Activated CD4-positive, alpha-beta T cell treated with anti-CD3 and anti-CD28 coated beads, Interleukin-2, amount 50 U/mL, for 16 hours (primary cell): ENCODE measurements at places on chromosomes 4 and X.

GRCh38 chr4:89737888-89738287 lies 99.1 kb downstream of the SNCA start:
- DNase-seq: no peak

DNA sequence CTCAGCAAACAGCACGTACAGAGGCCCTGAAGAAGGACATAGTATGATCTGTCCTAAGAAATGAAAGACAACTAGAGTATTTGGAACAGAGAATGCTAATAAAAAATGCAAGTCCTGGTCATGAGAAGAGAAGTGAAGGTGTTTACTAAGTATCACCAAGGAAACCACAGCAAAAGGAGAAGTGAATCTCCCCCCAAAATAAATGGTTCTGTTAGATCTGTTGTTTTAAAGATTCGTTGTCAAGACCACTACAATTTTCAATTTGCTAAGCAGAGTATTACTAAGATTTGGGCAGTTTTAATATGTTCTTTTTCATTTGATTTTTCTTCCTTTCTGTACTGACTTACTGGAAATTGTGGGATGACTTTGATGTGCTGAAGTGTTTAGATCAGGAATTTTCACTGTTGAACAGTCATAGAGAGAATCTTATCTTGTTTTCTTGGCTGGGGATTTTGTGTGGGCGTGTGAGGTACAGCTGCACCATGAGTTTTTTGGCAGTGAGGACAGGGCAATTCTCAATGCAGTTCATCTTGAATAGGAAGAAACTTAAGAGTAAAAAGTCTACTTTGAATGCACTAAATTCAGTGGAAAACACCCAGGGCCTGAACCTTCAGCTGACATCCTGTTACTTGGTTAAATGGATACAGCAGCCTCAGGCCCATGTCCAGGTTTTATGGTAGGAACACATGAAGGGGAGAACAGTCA lies 132.2 kb downstream of the STIM2 start:
- DNase-seq: peak; percentile 39

- no peak for DNase-seq
Measured at GRCh38 chrX:39823854-39824253, 273.9 kb downstream of the BCOR start.

DNA sequence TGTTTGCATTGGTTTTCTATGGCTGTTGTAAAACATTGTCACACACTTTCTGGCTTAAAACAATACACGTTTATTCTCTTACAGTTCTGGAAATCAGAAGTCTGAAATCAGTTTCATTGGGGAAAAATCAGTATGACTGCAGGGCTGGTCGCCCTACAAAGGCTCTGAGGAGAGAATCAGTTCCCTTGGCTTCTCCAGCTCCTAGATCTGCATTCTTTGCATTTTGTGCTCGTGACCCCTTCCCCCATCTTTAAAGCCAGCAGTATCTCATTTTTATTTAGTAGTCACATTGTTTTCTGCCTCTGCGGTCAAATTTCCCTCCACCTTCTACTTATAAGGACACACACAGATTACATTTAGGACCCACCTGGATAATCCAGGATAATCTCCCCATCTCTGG lies 849.7 kb upstream of the GRID2 start:
- DNase-seq: no peak

DNA sequence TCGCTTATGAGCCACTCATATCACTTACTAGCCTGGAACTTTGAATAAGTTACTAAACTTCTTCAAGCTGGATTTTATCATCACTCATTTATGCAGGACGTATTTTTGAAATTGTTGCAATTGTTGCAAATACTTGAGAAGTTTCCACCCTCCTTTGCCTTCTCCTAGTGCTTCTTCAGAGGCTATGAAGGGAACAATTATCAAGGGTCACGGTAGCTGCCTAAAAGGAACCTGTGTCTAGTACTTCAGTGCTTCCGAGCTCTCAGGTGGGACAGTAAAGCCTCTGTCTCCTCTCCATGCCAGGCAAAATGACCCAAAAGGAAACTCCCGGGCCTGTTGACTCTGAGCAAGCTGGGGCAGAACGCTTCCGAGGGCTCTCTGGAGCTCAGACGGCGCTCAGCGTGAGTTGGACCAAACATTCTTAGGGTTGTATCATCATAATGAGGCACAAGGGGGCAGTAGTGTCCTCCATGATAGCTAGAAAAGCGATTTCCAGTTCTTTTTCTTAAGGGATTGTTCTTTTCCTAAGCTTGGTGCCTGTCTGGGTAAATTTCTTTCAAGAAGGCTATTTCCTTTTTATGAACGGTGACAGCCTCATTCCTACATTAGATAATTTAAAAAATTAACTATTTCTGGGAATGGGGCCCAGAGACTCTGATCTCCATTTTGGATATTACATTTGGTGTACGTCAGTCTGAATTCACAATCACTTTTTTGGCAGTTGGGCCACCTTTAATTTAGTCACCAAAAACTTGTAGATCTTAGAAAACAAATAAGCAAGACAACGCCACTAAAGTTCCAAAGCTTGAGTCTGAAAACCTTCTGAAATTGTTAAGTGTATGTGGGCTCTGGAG lies 73.1 kb downstream of the PACRGL start:
- DNase-seq: peak; percentile 42

DNA sequence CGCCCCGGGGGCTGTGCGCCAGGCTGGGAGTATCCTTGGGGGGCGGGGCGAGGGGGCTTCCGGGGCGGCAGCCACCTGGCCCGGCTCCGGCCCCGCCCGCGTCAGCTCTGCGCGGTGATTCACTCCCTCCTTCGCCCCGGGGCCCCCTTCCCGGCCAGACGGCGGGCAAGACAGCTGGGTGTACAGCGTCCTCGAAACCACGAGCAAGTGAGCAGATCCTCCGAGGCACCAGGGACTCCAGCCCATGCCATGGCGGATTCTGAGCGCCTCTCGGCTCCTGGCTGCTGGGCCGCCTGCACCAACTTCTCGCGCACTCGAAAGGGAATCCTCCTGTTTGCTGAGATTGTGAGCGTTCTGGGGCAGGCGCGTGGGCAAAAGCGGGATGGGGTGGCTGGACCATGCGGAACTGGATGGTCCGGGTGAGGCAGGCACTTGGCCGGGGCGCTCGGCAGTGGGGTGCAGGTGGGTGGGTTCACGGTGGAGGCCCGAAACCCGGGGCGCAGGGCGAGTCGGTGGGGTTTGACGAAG lies at the start of gene PLP2:
TSS of gene PLP2 (plus strand) at position 147 of the 528 bp plus-strand sequence. CDS start at position 250, 103 bp downstream.
- peak; percentile 76 for DNase-seq

DNA sequence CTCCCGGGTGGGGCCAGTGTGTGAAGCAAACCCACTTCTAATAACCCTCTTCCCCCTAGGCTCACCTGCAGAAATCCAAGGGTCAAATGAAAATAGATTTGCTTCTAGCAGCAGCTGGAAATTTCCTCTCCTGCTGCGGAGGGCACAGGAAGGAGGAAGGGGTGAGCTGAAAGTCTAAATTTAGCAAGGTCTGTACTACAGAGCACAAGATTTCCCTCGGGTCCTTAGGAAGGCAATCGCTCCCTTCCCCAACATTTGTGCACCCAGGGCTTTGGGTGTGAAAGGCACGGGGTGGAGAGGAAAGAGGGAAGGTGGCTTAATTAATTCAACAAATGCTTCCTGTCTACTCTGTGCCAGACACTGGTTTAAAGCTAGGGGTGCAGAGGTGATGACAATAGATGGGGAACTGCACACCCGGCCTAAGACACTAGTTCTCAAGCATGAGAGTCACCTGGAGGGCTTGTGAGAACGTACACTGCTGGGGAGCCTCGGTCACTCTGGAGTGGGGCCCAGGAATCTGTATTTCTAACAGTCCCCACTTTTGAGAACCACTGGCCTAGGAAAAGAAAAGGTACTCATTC lies 204.4 kb downstream of the NSUN7 start:
- DNase-seq: no peak

GRCh38 chr4:2651998-2652397 lies 104.1 kb downstream of the TNIP2 start:
- no peak for DNase-seq

GRCh38 chrX:103017542-103017941 lies 46.4 kb downstream of the BEX1 start:
- DNase-seq: no peak

DNA sequence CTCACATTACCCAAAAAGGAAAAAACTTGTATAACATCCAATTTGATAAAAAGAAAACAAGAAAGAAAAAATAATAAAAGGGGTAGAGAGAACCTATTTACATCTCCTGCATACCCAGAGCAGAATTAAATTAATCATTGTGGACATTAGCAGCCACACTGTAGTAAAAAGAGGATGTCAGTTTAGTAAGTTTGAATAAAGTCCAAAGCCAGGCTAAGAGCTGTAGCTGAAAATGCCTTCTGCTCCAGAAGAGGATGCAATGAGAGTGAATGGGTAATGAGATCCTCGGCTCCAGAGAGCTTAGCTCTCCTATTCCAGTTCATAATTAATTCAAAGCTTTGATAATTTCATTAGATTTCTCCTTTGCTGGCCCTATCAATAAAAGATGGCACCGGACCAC lies 78.2 kb downstream of the SLC10A7 start:
- DNase-seq: no peak

DNA sequence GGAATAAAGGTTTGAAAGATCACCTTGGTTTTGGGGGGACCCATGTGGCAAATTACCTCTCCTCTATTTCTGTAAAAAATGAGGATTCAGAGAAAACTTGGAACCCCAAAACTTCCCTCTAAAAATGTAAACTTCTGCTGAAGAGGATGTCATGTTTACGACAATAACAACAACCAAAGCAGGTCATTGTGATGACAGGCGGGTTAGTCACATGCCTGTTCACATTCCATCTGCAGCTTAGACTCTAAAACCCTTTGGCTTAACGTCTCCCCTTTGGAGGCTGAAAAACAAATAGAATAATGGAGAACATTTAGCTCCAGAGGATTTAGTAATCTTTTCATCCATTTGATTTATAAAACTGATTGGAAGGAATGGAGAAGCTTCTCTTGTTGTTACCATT lies 75.0 kb upstream of the FAM9C start:
- no peak for DNase-seq

GRCh38 chr4:73434311-73434710 lies 1.7 kb upstream of the AFP start:
- no peak for DNase-seq

GRCh38 chr4:44279469-44279868 lies 169.1 kb downstream of the KCTD8 start:
- no peak for DNase-seq

GRCh38 chrX:153623310-153624029 lies 23.5 kb upstream of the DUSP9 start:
- no peak for DNase-seq

GRCh38 chrX:140439476-140439875 lies 65.4 kb downstream of the SOX3 start:
- no peak for DNase-seq

GRCh38 chrX:44101281-44101680 lies 128.1 kb upstream of the NDP start:
- no peak for DNase-seq

DNA sequence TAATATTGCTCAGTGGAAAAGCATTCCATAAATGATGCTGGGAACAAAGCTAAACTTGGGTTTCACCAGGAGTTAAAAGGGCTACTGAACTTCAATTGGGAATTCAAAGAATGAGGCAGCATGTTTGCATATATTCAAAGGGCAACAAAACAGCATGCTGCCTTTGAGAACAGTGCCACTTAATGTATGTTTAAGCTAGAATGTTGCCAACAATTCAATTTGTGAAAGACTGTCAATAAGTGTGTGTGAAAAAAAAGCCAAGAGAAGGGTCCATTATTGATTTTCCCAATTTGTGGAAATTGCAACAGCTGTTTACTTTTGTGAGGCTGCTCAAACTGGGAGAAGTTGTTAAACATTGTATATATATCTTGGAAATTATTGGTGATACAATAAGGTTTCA lies 701.9 kb upstream of the ACTRT1 start:
- no peak for DNase-seq

DNA sequence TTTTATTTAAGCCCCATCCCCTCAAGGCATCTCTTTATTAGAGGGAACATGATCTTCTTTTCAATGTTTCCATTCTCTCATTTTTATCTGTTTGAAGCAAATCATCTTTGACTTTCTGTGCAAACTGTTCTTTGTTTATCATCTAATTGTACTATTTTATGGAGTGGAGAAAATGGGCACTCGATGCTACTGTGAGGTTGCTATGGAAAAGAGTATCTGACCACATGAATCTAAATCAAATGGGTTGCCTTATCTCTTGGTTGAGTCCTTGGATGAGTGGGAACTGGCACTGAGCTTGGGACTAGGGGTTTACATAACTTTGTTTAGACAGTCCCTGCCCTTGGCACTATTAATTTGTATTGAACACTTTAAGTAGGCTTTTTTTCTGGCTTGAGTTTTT lies 9.1 kb downstream of the OCRL start:
- no peak for DNase-seq

DNA sequence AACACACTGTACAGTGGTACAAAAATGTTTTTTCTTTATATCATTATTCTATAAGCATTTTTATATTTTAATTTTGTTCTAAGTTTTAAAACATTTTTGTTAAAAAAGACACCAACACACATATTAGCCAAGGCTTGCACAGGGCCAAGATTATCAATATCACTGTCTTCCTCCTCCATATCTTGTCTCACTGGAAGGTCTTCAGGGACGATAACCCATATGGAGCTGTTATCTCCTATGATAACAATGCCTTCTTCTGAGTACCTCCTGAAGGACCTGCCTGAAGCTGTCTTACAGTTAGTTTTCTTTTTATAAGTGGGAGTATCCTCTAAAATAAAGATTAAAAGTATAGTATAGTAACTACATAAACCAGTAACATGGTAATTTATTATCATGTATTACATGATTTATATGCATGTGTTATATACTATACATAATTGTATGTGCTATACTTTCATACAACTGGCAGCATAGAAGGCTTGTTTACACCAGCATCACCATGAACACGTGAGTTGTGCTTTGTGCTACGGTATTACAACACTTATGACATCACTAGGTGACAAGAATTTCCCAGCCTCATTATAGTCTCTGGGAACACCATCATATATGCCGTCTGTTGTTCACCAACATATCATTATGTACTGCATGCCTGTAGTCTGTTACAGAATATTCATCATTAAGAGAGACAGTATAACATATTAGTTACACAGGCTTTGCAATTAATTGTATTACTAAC lies 90.7 kb downstream of the WDFY3 start:
- DNase-seq: no peak

- no peak for DNase-seq
Measured at GRCh38 chr4:82885410-82885809, 5.5 kb downstream of the SEC31A start.

GRCh38 chr4:18105030-18106011 lies 83.8 kb upstream of the LCORL start:
- no peak for DNase-seq

DNA sequence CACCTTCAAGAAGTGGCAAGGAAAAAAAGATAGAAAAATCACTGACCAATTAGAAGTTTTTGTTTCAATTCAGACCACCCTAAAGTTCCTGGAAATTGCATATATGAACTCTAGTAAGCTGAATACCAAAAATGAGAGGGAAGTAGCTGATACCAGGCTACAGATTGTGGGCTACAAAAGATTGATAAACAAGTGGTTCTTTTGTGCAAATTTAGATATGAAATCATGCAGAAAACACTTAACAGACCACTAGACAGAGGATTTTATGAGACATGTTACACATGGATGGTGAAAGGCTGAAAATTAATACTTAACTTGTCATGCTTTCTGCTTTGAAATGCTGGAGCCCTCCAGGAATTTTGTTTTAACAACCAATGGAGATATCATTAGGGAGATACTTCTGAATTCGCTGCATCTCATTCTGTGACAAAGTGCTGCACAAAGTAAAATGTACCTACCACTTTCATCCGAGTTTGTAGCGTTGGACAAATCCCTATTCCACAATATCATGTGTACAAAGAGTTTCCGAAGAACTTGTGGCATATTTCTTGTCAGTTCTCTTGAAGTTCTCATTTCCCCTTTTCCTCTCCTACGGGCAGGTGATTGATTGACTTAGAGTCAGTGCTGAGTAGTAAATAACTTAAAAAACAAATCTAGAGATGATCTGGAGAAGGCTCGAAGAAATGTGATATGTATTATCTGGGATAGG lies 235.0 kb downstream of the PALLD start:
- no peak for DNase-seq
